ENCODE measurements at places on chromosomes 5 and 9. TPM values are rescaled to one million over a fixed set of nuclear protein-coding genes. Genes with fewer than 3 reads are reported as not detected.

Gene DAB2IP
- total RNA-seq, result 4.4 TPM

Gene IRX2
- total RNA-seq, result 3.3 TPM

Gene CAMK2A
- total RNA-seq, result 0.47 TPM

Gene TNIP1
- total RNA-seq, result 66.6 TPM

Gene IFNA13
- not detected for total RNA-seq

Gene PRRX2
- 21.5 TPM for total RNA-seq

Gene PRR16
- 1.6 TPM for total RNA-seq

Gene PCDHB7
- 0.32 TPM for total RNA-seq
